ENCODE measurements at places on chromosomes 12 and 14.

DNA sequence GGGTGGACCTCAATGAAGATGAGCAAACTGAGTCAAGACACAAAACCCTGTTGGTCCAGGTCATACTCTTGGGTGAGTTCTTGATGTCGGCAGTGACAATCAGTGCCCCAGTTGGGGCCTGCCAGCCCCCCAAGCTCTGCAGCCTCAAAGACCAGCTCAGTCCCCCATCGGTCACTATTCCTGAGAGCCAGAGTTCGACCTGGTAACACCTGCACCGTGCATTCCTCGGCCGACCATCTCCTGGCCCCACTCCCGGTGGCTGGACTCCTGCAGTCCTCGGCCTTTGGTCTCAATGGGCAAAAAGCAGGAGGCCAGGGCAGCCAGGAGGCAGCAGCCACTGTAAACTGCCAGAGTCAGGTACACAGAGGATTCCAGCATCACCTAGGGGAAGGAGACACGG lies 32.5 kb downstream of the DAO start:
- no peak for DNase-seq

GRCh38 chr12:81359736-81360135 lies 281.9 kb downstream of the ACSS3 start:
- no peak for DNase-seq

DNA sequence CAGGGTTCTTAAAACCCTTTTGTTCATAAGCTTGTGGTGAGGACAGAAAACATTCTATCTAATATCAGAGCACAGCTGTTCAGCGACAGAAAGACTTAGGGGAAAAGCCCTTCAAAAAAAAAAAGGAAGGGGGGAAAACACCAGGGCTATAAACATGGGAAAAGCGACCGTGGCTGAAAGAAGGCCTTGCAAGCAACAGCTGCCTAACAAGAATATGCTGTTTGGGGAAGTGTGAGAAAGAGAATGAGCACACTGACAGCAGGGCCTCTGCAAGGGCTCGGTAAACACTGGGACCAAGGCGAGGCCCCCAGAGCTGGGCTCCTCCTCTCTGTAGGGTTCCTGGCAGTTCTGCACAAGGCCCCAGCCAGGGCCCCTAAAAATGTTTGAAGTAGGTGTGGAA lies 27.4 kb upstream of the CCND2 start:
- no peak for DNase-seq

- DNase-seq = no peak
These were observed 56.8 kb upstream of the LRRK2 start for GRCh38 chr12:40168001-40168400.

- no peak for DNase-seq
These were observed 85.6 kb downstream of the OTOGL start for GRCh38 chr12:80184926-80185325.

DNA sequence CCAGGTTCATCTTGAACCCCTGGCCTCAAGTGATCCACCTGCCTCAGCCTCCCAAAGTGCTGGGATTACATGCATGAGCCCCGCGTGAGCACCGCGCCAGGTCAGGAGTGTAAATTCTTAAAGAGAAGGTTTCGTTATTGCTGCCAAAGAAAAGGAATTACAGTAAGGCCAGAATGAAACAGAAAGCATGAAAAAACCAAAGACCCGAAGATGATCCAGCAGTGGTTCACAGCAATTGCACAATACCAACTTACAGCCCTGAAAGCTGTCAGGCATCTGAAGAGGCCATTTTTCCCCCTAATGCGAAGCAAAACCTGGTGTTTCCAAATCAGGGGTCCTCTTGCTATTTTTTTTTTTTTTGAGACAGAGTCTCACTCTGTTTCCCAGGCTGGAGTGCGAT lies 10.3 kb downstream of the RBM23 start:
- no peak for DNase-seq

- DNase-seq = no peak
These were observed 18.7 kb downstream of the FBXL14 start for GRCh38 chr12:1575408-1576401.

GRCh38 chr12:33795536-33795935 lies 226.8 kb upstream of the ALG10 start:
- no peak for DNase-seq

GRCh38 chr14:95679148-95679815 lies 6.9 kb upstream of the TCL1B start:
- DNase-seq = no peak

GRCh38 chr12:55972042-55972441 lies 1.8 kb upstream of the RAB5B start:
- DNase-seq = no peak

GRCh38 chr14:22890416-22890815 lies 7.4 kb downstream of the REM2 start:
- no peak for DNase-seq

DNA sequence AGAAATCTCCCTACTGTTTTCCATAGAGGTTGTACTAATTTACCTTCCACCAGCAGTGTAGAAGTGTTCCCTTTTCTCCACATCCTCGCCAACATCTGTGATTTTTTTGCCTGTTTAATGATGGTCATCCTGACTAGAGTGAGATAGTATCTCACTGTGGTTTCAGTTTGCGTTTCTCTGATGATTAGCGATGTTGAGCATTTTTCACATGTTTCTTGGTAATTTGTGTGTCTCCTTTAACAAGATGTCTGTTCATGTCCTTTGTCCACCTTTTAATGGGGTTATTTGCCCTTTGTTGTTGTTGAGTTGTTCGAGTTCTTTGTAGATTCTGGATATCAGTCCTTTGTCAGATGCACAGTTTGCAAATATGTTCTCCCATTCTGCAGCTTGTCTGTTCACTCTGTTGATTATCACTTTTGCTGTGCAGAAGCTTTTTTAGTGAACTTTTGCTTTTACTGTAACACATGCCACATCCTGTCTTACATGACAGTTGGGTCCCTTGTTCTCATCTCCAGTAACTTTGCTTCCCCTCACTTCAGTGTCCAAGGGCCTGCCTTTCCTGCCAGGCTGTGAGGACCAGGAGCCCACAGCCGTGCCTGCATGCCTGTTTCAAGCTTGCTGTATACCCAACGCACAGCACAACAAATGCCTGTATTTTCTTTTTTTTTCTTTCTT lies 64.9 kb downstream of the SPRING1 start:
- no peak for DNase-seq

DNA sequence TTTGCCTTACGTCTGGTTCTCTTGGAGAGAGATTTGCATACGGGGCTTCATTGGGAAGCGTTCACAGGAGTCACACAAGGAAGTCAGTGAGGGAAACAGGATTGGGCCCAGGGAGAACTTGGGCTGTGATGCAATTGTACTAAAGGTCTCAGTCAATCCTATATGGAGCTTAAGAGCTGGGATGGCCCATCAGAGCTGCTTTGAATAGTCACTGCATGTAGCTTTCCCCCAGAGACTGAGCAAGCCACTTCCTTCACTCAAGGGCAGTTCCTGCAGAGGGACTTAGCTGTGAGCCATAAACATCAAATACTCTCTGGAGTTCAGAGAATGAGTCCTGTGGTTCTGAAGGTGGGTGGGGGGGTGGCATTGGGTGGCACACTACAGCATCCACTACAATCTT lies 605.4 kb downstream of the MED13L start:
- DNase-seq = no peak
